ENCODE measurements at places on chromosomes 1 and 21.

DNA sequence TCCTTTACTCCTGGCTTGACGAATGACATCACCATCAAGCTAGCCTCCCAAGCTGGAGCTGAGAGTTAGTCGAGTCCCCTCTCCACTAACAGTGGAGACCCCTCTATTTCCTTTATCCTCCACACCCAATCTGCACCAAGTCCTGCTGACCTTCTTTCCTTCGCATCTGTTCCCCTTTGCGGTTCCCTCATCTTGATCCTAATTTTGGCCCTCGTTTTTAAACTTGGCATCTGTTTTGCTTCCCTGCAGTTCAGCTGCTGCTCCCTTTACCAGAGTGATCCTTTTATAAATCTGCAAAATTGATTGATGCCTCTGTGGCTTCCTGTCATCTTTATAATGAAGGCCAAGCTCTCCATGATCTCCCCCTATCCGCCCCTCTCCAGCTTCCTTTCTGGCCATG lies 49.0 kb upstream of the TSPAN2 start:
- DNase-seq, result no peak

DNA sequence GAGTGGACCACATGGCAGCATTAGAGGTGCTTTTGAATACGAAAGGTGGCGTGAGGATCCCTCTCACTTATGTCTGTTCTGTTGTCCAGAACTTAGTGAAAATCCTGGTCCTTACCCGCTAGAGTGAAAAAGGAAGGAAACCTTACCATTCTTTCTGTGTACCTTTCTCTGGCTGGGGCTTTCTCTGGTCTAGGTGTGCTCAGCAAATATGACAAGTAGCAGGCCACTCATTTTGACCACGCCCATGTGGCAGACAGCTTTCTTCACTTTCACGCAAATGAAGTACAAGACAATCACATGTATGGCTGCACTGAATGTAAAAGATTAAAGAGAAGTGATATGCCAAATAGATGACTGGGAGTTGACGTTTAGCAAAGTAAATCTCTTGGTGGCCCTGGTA lies 131.9 kb downstream of the FGGY start:
- no peak for DNase-seq

DNA sequence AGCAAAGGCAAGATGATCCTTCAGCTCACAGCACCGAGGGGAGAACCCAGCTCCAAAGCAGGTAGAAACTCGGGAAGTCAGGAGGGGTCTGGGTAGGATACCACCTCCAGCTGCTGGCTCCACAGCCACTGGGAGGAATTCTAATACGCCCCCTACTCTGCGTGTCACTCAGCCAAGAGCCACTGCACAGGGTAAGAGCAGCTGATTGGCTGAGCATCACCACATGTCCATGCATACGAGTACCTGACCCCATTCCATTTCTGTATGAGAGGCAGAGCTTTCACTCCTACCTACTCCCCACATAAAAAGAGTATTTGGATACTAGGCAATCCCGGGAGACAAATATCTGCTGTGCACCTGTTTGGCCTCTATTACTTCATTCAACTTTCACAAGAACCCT lies 121.4 kb downstream of the RRAGC start:
- no peak for DNase-seq

- DNase-seq, result no peak
Observed at GRCh38 chr1:54223441-54224202, 23.7 kb downstream of the MRPL37 start.

GRCh38 chr1:2451741-2452140 lies 24.3 kb upstream of the PLCH2 start:
- no peak for DNase-seq

- no peak for DNase-seq
Observed at GRCh38 chr21:45283035-45283610, 4.6 kb downstream of the POFUT2 start.

- no peak for DNase-seq
Observed at GRCh38 chr1:97651250-97651649, 269.6 kb downstream of the DPYD start.

DNA sequence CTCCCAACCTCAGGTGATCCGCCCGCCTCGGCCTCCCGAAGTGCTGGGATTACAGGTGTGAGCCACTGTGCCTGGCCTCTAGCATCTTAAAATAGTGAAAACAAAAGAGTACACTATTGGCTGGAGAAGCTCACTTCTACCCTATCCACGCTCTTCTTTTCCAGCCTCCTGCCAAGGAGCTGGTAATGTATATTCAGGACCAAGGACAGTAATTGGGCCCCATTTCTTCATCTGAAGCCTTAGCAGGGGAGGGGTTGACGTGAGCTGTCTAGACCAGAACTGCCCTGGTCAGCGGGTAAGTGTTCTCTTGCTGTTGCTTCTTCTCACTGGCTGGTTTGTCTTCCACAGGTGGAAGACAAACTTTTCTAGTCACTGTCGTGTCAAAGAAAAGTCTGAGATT lies 70.2 kb downstream of the DNM3 start:
- no peak for DNase-seq

DNA sequence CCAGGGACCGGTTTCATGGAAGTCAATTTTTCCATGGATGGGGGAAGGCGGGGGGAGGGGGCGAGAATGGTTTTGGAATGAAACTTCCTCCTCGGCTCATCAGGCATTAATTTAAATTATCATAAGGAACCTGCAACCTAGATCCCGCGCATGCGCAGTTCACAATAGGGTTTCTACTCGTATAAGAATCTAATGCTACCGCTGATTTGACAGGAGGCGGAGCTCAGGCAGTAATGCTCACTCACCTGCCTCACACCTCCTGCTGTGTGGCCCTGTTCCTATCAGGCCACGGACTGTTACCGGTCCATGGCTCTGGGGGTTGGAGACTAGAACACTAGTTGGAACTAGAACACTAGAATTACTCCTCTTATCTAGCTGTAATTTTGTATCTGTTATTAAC lies 38.0 kb downstream of the PRRX1 start:
- no peak for DNase-seq

GRCh38 chr1:27522432-27523336 lies 32.7 kb upstream of the WASF2 start:
- peak; percentile 66 for DNase-seq

- no peak for DNase-seq
Observed at GRCh38 chr1:111272081-111272480, 18.6 kb upstream of the CHIA start.

DNA sequence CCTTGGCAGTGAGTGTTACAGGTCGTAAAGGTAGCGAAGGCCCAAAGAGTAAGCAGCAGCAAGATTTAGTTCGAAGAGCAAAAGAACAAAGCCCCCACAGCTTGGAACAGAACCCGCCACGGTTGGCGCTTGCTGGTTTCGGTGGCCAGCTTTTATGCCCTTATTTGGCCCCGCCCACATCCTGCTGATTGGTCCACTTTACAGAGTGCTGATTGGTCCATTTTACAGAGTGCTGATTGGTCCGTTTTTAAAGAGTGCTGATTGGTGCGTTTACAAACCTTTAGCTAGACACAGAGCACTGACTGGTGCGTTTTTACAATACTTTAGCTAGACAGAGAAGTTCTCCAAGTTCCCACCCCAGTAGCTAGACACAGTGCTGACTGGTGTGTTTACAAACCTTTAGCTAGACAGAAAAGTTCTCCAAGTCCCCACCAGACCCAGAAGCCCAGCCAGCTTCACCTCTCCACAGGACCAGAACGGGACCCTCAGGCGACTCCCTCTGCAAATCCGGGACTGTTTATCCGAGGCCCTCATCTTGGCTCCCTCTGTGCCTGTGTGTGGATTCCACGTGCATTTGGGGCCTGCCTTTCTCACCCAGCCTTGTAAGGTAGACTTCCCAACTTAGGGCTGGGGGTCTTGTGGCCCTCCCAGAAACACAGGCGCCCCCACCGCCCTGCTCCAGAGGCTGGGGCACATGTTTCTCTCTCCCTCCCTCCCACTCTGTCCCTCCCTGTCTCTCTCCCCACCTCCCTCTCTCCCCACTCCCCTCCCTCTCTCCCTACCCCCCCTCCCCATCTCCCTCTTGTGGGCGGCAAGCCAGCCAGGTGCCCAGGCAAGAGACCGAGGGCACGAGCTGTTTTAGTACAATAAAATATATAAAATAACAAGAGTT lies 12.6 kb downstream of the FTCD start:
- no peak for DNase-seq

DNA sequence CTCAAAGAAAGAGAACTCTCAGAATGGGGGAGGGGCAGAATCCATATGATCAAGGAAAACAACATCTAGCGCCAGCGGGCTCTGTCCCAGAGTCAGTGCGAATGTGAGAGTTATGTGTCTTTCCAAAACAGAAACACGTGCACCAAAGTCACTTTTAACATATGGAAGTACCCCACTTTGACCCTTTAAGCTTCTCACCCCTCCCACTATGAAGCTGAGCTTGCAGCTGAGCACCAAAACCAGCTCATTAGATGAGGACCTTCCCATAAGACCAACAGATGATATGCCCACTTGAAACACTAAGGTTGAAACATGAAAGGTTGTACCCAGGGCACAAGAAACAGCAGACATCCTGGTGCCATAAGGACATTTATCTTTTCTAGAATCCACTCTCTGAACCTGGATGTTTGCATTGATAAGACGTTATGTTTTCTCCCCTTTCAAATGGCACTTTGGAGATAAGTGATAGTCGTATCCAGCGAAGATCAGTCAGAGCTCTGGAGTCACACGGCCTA lies 171.0 kb downstream of the TGFBR3 start:
- DNase-seq, result no peak

DNA sequence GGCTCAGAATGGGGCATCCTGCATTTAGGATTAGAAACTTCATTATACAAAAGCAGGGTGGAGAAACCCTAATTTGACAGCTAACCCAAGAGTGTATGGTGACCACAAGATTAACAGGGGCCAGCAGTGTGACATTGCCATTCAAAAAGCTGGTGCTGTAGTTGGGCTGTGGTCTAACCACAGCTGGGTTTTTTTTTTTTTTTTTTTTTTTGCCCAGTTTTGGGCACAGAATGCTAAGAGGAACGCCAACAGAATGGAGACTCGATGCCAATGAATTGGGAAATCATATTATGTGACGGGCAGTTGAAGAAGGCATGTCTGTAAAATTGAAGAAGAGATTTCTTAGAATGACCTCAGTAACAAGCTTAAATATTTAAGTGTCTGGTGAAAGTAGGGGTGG lies 58.4 kb downstream of the NFIA start:
- no peak for DNase-seq

DNA sequence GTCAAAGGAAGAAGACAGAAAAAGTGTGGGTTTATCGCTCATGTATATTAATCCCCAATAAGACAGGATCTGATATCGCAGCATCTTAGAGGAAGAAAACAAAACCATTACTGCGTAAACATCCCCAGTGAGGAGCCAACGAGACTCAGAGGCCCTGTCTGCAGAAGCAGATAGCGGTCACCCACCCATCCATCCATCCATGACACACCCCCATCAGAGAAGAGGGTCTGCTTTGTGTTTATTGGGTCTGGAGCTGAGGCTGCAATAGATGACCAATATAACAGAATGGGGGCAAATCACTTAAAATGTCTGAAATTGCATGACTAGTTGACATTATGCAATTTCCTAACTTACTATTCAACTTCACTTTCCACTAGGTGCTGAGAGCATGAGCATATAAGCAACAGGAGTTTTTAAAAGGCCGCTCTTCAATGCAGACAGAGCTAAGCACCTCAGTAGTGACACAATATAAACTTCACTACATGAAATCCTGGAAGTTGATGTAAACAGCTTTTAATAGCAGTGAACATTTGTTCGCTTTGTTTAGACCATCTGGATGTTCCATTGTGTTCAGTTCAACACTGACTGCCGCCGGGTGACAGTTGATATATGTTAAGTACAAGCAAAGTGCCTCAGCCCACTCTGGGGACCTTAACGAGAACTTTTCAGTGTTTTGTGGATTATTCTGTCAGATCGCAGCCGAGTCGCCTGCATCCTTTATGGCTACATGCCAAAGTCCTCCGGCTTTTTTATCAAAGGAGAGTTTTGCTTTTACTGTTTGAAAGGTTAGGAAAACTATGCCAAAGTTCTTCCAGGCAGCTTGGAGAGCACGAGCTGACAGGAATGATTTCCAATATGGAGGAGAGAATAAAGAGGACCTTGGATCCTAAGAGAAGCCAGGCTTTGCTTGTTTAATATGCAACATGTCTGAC lies 167.5 kb downstream of the ZNF281 start:
- DNase-seq, result no peak

DNA sequence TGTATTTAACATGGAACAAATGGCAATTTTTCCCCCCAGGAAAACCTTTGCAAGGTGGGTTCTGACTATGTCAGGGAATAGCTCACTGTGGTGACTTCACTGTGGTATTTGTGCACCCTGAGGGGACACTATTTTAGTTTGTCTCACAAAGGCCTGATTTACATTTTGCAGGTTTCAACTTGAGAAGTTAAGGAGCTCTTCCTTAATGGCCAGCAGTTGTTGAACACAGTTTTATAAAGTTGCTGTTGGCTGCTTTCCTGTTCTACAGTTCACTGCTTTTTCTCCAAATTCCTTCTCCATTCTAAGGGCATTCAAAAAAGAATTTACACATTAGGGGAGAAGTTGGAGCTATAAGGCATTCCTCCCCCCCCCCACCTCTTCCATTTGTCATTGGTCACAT lies 4.6 kb downstream of the LAMC1 start:
- no peak for DNase-seq

GRCh38 chr1:222060210-222060916 lies 318.5 kb upstream of the DUSP10 start:
- no peak for DNase-seq

DNA sequence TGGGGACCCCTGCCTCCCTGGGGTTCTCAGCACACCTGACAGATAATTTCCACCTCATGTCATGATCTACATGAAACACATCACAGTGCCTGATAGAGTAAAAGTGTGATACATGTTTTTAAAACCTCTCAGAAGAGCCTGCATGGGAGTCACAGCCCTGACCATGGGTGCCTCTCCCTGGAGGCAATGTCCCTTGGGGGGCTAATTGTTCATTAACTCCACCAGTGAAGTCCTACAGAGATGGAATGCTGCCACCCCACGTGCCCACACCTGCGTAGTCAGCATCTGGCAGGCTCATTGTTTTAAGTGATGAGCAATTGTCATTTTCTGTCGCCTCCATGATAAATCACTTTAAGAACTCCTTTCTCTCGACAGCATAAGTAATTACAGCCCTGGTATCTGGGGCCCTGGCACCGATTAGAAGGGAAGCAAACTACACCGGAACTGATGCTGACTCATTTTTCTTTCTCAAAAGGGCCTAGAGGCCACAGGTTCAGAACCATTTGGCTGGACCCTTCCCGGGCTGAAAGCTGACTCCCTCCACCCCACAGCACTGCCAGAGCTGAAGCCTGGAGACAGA lies 109.6 kb upstream of the GJB5 start:
- DNase-seq, result no peak

GRCh38 chr1:173057984-173058383 lies 7.2 kb upstream of the TNFSF18 start:
- no peak for DNase-seq

DNA sequence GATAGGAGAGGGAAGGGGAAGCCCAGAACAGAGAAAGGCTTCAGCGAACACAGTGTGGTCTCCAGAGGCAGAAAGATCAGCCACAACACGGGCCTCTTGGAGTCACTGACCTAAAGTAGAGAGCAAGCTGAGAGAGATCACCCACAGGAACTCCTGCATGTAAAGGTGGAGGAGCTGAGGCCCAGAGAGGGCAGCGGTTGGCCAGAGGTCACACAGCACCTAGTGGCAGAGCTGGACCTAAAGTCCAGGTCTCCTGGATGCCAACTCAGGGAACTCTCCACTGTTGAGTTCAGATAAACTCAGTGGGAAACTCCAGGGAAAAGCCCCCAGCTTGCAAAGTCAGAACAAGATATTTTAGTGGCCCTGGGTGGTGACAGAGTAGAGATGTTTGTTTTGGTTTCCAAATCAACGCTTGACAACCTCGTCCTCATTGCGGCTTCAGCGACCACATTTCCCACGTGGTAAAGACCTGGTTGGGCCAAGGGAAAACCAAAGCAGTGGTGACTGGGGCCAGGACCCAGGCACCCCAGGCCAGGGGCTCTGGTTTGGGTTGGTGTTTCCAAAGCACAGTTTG lies 4.6 kb downstream of the IFFO2 start:
- DNase-seq, result no peak

GRCh38 chr1:115073298-115074087 lies 15.8 kb downstream of the TSPAN2 start:
- DNase-seq, result no peak
